ENCODE measurements at places on chromosomes 3 and 15.

DNA sequence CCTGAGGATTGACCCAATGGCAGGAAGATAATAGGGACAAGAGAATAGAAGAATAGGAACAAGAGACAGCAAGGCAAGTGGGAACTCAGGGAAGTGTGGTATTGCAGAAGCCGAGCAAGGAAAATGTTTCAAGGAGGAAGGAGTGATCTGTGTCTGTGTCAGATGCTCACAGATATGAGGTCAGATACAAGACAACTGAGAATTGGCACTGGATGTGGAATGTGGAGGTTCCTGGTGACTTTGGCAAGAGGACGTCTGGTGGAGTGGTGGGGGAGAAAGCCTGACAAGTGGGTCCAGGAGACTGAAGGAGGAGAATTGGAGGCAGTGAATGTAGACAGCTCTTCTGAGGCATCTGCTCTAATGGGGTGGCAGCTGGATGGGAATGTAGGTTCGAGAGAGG is 24.1 kb downstream of the GYG1 start:
- no peak for DNase-seq

GRCh38 chr3:19644405-19644804 is 289.6 kb downstream of the EFHB start:
- no peak for DNase-seq

GRCh38 chr3:194184801-194185200 is 48.9 kb downstream of the HES1 start:
- no peak for DNase-seq

DNA sequence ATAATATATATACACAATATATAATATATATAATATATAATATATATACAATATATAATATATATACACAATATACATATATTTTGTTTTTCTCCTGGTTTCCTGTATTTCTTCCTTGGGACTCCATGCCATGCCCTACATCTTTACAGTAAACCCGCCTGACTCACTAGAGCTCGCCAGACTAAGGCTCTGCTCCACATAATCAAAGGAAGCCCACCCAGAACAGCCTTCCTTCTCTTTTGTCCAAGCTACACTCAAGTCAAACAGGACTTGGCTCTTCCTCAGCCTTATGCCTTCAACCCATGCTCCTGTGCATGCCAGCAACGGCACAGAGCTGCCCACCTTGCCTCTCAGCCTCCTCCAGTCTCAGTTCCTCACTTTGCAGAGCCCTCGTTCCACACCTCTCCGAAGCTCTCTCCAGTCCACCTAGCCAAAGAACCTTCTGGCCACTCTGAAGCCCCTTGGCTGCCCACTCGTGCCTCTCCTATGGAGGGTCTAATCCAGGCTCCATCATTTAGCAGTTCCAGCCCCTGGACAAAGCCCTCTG is 109.1 kb downstream of the RFTN1 start:
- DNase-seq, result no peak

- no peak for DNase-seq
Observed at GRCh38 chr3:28867836-28868235, 413.0 kb upstream of the RBMS3 start.

GRCh38 chr3:16665282-16665741 is 60.1 kb upstream of the DAZL start:
- no peak for DNase-seq

DNA sequence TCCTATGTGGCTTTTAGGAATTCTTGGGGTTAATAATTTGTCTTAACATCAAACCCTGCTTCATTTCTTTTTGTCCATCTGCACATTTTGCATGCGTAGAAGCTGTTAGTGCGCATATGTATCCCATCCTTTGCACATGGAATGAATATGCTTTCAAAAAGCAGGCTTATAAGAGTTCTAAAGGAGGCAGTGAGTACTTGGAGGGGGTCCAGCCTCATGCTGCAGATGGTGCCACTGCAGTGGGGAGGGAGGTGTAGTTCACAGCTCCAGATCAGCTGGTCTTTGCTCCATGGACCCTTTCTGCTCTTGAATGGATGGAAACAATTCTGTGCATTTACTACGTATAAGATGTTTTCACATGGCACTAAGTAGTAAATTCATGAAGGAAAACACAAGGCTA is 20.7 kb upstream of the SSR3 start:
- no peak for DNase-seq

DNA sequence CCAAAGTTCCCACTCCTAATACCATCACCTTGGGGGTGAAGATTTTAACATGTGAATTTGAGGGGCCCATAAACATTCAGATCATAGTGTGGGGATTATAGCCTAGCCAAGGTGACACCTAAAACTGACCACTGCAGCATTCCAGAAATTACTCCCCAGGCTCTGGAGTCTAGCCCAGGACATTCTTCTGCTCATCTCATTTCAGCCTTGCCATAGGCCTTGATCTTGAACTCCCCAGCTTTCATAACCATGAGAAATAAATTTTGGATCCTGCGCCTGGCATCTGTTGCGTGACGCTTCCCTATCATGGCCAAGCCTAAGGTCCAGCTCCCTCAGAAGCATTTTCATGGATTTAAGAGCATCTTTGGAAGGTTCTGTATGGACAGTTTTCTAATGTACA is 502.9 kb upstream of the THBS1 start:
- DNase-seq, result no peak

GRCh38 chr3:59408047-59408624 is 358.3 kb upstream of the CFAP20DC start:
- no peak for DNase-seq

DNA sequence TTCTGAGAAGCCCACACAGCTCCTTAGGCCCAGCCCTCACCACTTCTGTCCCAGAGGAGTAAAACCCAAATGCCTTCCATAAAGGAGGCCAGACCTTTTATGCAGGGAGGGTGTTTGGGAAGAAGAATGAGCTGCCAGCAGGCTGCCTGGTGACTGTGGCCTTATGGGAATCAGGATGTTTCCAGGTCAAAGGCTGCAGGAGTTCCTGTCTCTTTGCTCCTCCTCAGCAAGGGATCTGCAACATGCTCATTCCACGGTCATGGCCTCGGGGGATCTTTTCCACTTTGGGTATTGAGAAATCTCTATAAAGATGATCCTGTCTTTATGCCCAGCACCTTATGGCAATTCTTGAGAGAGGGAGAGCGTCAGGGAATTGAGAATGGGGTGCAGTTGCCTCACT is 25.2 kb upstream of the MAGEF1 start:
- DNase-seq, result no peak

- DNase-seq, result no peak
Observed at GRCh38 chr15:87906444-87906843, 350.1 kb downstream of the NTRK3 start.

GRCh38 chr15:52800828-52801747 is 11.0 kb upstream of the ONECUT1 start:
- no peak for DNase-seq

DNA sequence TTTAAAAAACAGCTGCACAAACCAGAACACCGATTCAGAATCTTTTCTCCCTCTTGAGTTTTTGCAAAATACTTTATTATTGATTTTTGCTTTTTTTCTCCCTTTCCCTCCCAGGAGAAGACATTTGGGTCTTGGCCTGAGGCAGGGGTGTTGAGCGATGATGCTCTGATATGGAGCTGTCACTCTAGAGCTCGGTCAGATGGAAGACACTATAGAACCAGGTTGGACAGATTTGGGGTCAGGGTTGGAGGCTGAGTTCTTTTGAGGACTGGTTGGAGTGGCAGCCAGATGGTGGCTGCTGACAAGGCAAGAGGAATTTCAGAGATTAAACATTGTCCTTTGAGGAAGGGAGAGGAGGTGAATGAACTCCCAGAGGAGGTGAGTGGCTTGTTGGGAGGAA is 16.9 kb downstream of the CDAN1 start:
- DNase-seq, result no peak

GRCh38 chr15:88498996-88499395 is 31.5 kb downstream of the MRPS11 start:
- DNase-seq, result no peak

DNA sequence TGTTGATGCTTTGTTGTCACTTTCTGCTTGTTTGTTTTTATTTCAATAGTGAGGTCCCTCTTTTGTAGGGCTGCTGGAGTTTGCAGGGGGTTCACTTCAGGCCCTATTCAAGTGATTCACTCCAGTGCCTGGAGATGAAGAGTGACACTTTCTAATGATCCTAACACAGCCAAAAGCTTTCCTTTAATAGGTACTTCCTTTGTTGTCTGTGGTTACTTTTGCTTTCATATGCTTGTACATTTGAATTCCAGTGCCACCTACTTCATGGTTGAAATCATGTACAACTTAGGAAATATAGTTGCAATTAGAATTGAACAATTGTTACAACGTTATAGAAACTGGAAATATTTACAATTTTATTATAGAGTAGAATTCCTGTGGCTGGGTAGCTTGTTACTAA is 466.8 kb upstream of the EPHA3 start:
- DNase-seq, result no peak

GRCh38 chr3:76039431-76039830 is 254.1 kb upstream of the ZNF717 start:
- DNase-seq, result no peak

GRCh38 chr3:175257123-175257522 is 398.0 kb downstream of the NAALADL2 start:
- DNase-seq, result no peak

GRCh38 chr3:149417174-149417573 is 39.7 kb upstream of the TM4SF1 start:
- no peak for DNase-seq

DNA sequence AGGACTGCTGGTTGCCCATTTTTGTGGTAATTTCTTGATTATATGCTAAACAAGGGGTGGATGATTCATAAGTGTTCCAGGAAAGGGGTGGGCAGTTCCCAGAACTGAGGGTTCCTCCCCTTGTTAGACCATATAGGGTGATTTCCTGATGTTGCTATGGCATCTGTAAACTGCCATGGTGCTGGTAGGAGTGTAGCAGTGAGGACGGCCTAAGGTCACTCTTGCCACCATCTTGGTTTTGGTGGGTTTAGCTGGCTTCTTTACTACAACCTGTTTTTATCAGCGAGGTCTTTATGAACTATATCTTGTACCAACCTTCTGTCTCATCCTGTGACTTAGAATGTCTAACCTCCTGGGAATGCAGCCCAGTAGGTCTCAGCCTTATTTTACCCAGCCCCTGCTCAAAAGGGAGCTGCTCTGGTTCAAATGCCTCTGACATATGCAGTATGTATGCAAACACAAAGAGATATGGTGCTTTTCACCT is 46.2 kb downstream of the C3orf38 start:
- no peak for DNase-seq

DNA sequence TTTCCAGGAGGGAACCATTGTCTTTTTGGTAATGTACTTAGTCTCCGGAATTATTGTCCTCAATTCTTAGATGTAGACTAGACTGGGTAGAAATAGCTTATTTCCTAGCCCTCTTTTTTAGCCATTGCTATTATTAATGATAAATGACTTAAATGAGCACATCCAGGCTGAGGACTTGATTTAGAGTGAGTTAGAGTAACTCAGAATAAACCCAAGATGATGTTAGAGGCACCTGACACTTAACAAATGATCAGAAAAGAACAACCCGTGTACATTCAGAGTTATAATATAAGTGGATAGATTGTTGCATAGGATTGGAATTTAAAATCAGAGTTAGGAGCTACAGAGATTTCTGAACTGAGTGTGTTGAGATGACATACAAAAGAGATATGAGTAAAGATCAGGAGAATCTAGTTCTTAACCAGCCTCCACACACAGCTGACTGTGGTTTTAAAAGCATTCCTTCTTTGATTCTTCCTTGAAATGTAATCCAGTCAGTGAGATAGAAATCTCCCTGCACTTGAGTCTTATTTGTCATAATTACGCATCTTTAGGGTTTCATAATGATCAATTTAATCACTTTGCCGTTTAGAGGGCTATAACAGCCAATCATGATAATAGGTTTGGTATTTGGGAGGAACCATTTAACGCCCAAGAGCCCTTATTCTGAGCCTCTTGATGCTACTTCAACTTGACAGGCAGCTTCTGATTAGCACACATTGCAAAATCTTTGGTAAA is 366.5 kb downstream of the GAP43 start:
- DNase-seq, result no peak

GRCh38 chr15:51322621-51323296 is 15.6 kb downstream of the CYP19A1 start:
- DNase-seq, result no peak

DNA sequence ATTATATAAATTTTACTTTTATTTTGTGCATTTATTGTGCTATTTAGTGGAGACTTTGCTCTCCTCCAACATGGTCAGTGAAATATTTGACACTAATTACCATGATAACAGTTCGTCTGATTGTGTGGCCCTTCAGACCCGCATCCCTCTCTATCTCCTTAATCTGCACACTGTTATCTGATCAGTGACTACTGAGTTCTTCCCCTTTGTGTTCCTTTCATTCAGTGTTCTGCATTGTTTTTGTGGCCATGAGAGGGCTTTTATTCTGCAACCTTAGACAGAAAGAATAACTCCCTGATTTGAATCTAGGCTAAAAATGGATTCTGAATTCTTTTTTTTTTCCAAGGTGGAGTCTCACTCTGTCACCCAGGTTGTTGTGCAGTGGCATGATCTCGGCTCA is 11.9 kb upstream of the FMN1 start:
- no peak for DNase-seq

DNA sequence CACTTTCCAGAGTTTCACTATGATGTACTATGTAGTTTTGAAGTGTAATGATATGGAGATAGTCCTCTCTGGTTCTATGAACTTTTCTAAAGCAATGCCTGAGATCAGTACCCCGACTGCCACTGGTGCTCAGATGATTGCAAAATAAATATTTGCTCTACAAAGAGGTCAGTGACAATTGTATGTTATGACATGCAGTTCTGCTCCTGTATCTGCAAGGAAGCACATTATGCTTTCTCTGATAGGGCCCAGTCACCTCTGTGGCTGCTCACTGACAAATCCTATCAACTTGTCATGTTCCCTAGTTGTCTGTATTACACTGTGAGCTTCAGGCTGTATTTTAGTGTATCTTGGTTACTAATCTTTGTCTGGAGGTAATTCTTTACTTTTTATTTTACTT is 362.6 kb downstream of the ROBO1 start:
- DNase-seq, result no peak
